Breast epithelium (tissue), 4 donors: ENCODE measurements at places on chromosomes 16 and 17.

- no peak for DNase-seq
Observed at GRCh38 chr17:226108-227077, 44.9 kb upstream of the DOC2B start.

- DNase-seq = no peak
Observed at GRCh38 chr17:15194859-15195277, 70.3 kb downstream of the PMP22 start.

DNA sequence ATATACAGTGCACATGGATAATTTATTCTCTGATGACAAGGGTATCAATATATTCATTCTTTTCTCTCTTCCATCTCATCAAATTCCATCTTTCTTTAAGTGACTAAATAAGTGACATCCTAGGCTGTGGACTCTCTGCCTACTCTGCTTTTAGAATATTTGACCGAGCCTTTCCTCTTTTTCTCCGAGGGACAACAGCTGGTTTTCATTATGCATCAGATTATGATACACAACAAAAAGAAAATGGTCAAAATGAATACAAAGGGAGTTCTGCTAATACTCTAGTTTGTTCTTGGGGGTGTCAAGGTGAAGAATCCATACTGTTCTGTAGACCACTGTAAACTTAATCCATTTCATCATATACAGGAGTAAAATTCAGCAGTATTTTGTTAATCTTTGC, 942.6 kb downstream of the KCNJ2 start:
- no peak for DNase-seq

DNA sequence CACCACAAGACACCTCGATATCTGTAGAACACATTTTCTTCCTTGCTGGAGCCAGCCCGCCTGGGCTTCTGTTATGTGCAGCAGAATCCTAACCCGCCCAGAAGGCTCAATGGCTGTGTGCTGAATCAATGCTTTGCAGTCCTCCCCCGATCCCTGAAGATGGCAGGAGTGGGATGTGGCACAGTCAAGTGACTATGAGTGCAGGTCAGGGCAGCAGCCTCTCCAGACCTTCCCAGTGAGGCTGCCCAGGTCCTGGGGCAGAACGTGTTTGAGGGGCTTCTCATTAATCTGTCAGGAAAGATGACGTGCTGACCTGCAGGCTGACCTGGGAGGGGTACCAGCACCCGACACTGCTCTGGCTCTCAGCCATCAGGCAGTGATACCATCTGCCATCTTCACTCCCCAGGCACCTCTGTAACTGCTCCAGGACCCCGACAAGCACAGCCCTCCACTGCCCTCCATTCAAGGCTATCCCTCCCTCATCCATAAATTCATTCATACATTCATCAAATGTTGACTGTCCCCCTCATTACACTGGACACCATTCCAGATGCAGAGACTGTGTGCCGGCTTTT, 35.2 kb downstream of the LRRC75A start:
- no peak for DNase-seq

- DNase-seq = peak; percentile 77
Observed at GRCh38 chr17:78272181-78272913, 40.9 kb downstream of the TMEM235 start.
